ENCODE measurements at places on chromosomes 13 and 19.

GRCh38 chr19:39021063-39021462 lies 11.3 kb downstream of the FBXO27 start:
- H3K27ac ChIP-seq = no peak overlapping the region
- H3K27me3 ChIP-seq = peaks cover 16% of the 10 kb centered on the region
- DNase-seq = no peak
- no peak overlapping the region for H3K4me3 ChIP-seq
- no peaks in the 10 kb centered on the region for H3K36me3 ChIP-seq

GRCh38 chr19:32921624-32922023 lies 50.1 kb downstream of the CEP89 start:
- no peaks in the 10 kb centered on the region for H3K4me1 ChIP-seq
- H3K27me3 ChIP-seq = no peaks in the 10 kb centered on the region
- H3K27ac ChIP-seq = no peak overlapping the region
- no peak overlapping the region for H3K4me3 ChIP-seq
- no peak for DNase-seq

- peak; percentile 52 for DNase-seq
- peak overlapping the region; percentile 99 for H3K4me3 ChIP-seq
- peaks cover 23% of the 10 kb centered on the region for H3K4me1 ChIP-seq
- H3K27ac ChIP-seq = peak overlapping the region; percentile 98
- no peaks in the 10 kb centered on the region for H3K27me3 ChIP-seq
Observed at GRCh38 chr19:14091813-14092462, 1.4 kb upstream of the SAMD1 start.

DNA sequence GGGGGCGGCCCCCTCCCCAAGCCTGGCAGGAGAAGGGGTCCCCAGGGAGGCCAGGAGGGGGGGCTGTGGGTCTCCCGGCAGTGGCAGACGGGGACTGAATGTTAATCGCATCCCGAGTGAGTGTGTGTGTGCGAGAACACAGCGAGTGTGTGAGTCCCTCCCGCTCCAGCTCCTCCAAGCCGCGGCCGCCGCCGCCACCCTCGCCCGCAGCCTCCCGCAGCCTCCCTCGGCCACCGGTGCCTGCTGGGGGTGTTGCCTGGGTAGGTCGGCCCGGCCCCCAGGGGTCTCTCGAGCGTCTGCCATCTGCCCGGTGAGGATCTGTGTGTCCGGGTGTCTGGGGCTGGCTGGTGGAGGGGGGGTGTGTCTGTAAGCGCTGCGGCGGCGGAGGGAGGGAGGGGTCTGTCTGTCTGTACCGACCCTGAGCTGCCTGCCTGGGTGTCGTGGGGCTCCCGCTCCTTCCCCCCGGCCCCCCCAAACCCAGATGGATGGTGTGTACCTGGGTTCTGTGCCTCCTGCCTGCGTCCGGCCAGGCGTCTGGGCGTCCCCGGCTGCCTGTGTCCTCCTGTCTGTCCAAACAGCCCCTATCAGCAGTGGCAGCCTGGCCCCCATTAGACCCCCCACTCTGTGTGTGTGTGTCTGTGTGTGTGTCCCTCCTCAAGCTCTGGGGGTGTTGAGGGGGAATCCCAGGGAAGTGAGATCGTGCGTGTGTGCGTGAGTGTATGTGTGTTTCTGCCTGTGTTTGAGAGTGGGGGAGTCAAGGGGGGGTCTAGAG lies at the start of gene GRIN2D:
Gene GRIN2D, plus strand, starts transcription at position 110 of the 772 bp plus-strand sequence. CDS start 4,725 bp downstream, outside the sequence.
- H3K27ac ChIP-seq = no peak within 1 kb of the TSS
- peak within 1 kb of the TSS; percentile 43 for H3K4me3 ChIP-seq
- peaks cover 13% of the 10 kb centered on the region for H3K36me3 ChIP-seq
- H3K4me1 ChIP-seq = peaks cover 29% of the 10 kb centered on the region
- DNase-seq = no peak
- H3K27me3 ChIP-seq = peaks cover 51% of the 10 kb centered on the region

DNA sequence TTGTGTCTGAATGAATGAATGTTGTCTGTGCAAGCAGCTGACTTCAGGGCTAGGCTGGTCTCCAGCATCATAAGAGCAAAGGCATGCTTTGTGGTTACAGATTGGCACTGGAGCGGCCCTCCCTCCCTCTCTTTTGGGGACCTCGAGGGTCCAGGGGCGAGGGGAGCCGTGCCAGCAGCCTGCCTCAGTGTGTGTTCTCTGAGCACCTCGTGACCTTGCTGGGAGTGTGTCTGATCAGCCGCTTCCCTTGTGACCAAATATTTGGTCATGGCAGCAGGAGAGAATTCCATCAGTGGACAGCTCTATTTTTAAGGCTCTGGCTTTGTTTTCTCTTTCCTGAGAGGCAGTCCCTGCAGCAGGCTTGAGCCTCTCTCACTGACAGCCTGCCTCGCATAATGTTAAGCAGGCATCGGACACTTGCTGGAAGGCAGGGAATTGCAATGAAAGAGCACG lies 329.7 kb downstream of the UQCRFS1 start:
- no peaks in the 10 kb centered on the region for H3K36me3 ChIP-seq
- DNase-seq = no peak
- peaks cover 2% of the 10 kb centered on the region for H3K27me3 ChIP-seq
- no peak overlapping the region for H3K27ac ChIP-seq
- no peaks in the 10 kb centered on the region for H3K4me1 ChIP-seq

DNA sequence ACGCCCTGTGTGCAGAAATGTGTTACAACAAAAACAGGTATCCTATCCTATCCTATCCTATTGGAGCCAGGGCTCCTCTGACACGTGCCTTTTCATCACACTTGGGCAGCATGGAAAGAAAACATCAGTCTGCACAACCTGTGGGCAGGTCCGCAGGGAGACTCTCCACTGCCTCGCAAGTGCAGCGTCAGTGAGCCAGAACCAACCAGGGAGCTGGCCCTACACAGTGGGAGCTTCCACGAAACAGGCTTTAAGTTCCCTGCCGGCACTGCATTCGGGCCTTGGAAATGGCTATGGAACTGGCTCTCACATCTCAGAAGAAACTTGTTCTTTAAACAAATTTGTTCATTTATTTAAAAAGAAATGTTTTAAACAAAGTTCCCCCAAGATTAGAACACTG lies 49.5 kb downstream of the SLC7A1 start:
- DNase-seq = no peak
- H3K27ac ChIP-seq = no peak overlapping the region
- H3K4me1 ChIP-seq = peaks cover 32% of the 10 kb centered on the region
- H3K36me3 ChIP-seq = peaks cover 32% of the 10 kb centered on the region

DNA sequence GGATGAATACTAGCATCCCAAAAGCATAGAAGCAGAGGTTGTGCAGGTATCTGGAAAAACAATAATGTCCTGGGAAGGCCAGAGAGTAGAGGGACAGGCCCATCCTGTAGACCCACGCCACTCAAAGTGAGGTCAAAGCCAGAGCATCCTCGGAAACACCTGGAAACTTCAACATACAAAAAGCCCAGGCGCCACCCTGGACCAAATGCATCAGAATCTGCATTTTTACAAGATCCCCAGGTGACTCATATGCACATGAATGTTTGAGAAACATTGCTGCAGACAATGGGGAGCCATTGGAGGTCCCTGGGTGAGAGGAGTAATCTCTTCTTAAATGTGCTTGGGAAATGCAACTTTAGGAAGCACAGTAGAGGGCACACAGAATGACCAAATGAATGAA lies 684.1 kb downstream of the DIAPH3 start:
- no peak overlapping the region for H3K27ac ChIP-seq
- H3K4me1 ChIP-seq = no peaks in the 10 kb centered on the region
- DNase-seq = no peak
